Cardiac muscle cell (in vitro differentiated cells and primary cell): ENCODE measurements at places on chromosomes 5 and 9. TPM values are rescaled to one million over a fixed set of nuclear protein-coding genes. Genes with fewer than 3 reads are reported as not detected.

Gene NUTM2G
- polyA plus RNA-seq, result 0.40 and 0.91 TPM in 2 replicates

Gene COL27A1
- 12.2 and 13.4 TPM in 2 replicates for polyA plus RNA-seq

Gene GMCL2
- polyA plus RNA-seq, result not detected in 2 replicates

Gene TNFSF8
- not detected in 2 replicates for polyA plus RNA-seq

Gene FBXL7
- polyA plus RNA-seq, result 16.7 and 17.4 TPM in 2 replicates

Gene FOXI1
- not detected in 2 replicates for polyA plus RNA-seq

Gene ZDHHC11
- 5.0 and 12.4 TPM in 2 replicates for polyA plus RNA-seq
